ENCODE measurements at places on chromosomes 13 and 19. TPM values are rescaled to one million over a fixed set of nuclear protein-coding genes. Genes with fewer than 3 reads are reported as not detected.
A peak's percentile ranks its signal among the peaks of the same experiment; 100 is the strongest.

- H3K27me3 ChIP-seq: no peaks in the 10 kb centered on the region
- peak; percentile 75 for DNase-seq
- H3K36me3 ChIP-seq: no peaks in the 10 kb centered on the region
- H3K27ac ChIP-seq: no peak overlapping the region
- H3K4me3 ChIP-seq: no peak overlapping the region
Measured at GRCh38 chr13:79775830-79776229, 294.9 kb downstream of the NDFIP2 start.

Gene BEST2
- total RNA-seq: 0.61 TPM

Gene NHLRC3
- 23.4 TPM for total RNA-seq

- no peaks in the 10 kb centered on the region for H3K4me1 ChIP-seq
- H3K36me3 ChIP-seq: no peaks in the 10 kb centered on the region
- no peak overlapping the region for H3K27ac ChIP-seq
Measured at GRCh38 chr13:65943024-65943423, 1287.1 kb downstream of the PCDH9 start.

DNA sequence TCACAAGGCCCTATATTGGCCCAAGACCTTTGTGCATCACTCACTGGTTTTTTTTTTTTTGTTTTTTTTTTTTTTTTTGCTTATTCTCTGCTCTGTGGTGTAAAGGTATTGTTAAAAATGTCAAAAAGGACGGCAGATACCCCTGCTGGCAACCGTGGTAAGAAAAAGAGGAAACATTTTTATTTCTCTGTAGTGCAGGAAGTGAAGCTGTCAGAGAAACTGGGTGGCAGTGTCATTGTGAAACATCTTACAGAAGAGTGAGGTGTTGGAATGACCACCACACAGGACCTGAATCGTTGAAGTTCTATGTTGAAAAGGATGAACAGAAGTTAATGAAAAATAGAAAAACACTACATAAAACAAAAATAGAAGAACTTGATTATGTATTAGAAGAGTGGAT is 346.4 kb downstream of the FGF9 start:
- no peak overlapping the region for H3K27ac ChIP-seq
- H3K4me1 ChIP-seq: no peaks in the 10 kb centered on the region
- H3K27me3 ChIP-seq: no peaks in the 10 kb centered on the region
- H3K4me3 ChIP-seq: no peak overlapping the region
- no peak for DNase-seq
- H3K36me3 ChIP-seq: no peaks in the 10 kb centered on the region

Gene GRK1
- 1.7 TPM for total RNA-seq

Measured in endodermal cell (in vitro differentiated cells).